ENCODE measurements at places on chromosomes 13 and 19.

GRCh38 chr13:103188713-103189326, 122.6 kb upstream of the SLC10A2 start:
- no peak for DNase-seq

DNA sequence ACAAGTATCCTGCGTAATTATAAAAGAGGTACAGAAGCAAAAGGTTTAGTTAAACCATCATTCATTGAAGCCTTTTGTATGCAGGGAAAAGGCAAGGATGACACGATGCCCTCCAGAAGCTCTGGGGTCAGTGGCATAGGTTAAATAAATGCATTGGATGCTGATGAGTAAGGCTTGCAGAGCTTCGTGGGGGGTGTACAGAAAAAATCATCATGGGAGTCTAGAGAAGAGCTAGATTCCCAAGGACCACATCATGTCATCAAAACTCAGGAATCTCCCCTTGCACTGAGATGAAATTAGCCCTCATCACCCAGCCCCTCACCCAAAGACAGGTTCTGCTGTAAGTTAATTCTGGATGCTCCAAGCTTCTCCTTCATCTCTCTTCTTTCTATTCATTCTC, 8.3 kb downstream of the FPR1 start:
- DNase-seq: peak; percentile 18

GRCh38 chr19:55145232-55145631, 3.8 kb downstream of the TNNT1 start:
- DNase-seq: no peak

DNA sequence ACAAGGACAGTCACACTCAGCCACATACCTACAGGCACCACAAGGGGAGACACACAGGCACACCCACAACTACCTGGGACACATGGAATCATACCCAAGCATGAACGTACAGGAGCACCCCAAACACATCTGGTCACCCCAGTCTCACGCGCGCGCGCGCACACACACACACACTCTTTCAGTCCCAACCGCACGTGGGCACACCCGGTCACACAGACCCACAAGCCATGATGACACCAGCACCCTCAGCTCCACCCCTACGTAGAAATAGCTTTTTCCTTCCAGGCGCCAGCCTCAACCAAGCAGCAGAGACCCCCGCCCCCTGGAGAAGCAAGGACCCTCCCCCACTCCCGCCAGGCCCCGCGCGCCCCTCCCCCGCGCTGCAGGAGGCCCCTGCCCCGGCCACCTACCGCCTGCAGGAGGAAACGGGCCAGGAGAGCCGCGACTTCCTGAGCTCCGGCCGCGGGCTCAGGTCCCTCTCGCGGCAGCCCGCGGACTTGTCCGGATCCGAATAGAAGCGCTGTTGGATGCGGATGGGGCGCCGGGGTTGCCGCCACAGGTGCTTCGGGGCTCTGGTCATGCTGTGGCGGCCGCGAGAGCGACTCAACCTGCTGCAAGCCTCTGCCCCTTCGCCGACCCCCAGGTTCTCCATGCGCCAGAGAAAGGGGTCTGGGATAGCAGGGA, 6.4 kb upstream of the PDE4C start:
- DNase-seq: no peak

DNA sequence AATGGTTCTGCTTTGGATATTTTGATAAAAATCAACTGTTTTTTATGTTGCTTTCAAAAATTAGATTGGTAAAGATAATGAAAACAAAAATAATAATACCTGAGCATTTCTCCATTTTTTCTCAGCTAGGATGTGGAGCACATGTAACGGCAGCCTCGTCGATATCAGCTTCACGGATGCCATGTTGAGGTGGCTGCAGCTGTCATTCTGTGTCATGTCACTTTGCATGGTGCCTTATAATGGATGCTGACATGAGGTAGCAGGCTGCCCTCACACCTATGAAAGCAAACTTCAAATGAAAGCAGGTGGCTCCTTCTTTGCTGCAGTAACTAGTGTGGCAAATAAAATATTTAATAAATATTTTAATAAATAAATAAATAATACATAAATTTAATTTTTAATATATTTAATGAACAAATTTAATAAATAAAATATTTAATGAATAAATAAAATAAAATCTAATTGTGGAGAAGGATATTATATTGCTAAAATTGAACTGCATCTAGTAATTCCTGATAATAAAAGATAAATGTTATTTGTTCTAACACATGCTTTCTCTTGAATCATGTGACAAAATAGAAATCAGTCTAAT, 955.7 kb upstream of the SLC10A2 start:
- no peak for DNase-seq

- DNase-seq: no peak
Measured at GRCh38 chr13:30802501-30802900, 67.2 kb downstream of the ALOX5AP start.

GRCh38 chr19:2337329-2337707, 8.8 kb downstream of the SPPL2B start:
- DNase-seq: no peak

GRCh38 chr13:110126391-110126961, 180.5 kb downstream of the COL4A1 start:
- no peak for DNase-seq

DNA sequence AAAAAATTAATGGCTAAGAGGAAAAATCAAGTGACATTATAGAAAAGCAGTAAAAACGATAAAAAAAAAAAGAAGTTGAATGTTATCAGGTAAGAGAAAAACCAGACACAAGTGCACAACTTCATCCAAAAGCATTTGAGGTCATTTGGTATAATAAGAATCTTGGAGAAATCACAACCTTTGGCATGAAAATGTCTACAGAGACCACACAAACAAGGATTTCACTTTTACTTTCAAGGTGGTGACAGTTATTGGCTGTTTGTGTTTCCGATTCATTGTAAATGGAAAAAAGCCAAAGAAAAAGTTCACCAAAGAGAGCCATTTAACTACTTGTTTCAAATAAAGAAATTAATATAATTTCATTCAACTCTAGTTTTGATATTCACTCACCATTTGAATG, 1193.5 kb downstream of the PCDH9 start:
- DNase-seq: no peak

GRCh38 chr19:17063428-17063827, 11.8 kb downstream of the HAUS8 start:
- DNase-seq: no peak

GRCh38 chr19:55641426-55642152, 787 bp downstream of the ZNF580 start:
- no peak for DNase-seq

- DNase-seq: no peak
Measured at GRCh38 chr13:35704331-35704730, 227.8 kb upstream of the MAB21L1 start.

- DNase-seq: no peak
Measured at GRCh38 chr19:18626906-18627305, 9.9 kb upstream of the KLHL26 start.

- no peak for DNase-seq
Measured at GRCh38 chr13:25489238-25489637, 117.5 kb downstream of the ATP8A2 start.

- no peak for DNase-seq
Measured at GRCh38 chr13:111171629-111172028, 56.5 kb downstream of the ARHGEF7 start.

DNA sequence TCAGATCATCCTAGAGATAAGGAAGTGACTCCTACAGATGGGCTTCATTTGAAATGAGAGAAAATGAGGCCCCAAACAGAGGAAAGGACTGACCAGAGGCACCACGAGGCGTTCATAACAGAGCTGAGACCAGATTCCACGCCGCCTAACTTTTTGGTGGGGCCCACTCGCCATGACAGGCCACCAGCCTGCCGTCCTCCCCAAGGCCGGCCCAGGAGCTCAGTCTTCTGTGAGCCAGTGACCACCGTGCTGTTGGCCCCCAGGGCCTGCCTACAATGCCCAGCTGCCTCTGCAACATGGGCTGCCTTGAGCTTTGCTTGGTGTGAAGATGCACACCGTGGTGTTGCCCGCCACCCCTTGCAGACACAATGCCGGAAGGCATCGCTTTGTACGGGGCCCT, 40.5 kb downstream of the TSHZ3 start:
- no peak for DNase-seq

DNA sequence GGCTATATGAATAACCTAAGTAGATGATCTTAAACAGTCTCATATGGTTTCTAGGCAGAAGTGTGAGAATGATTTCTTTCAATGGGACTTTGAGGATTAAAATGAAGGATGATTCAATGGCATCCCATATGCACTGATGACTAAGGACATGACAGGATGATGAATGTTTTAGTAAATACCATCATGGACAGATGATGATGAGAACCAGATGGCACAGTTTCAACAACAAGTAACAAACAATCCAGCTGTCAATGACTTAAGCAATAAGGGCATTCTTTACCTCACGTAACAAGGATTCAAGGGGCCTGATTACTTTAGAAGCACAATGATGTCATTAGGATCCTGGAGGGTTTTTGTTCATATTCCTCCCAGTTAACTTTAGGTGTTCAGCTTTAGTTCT, 2678.4 kb downstream of the PCDH9 start:
- DNase-seq: peak; percentile 7

- DNase-seq: peak; percentile 32
Measured at GRCh38 chr13:32264407-32264806, 50.8 kb downstream of the ZAR1L start.

GRCh38 chr19:30131722-30132291, 189.8 kb downstream of the URI1 start:
- DNase-seq: no peak

- no peak for DNase-seq
Measured at GRCh38 chr19:2194513-2195078, 30.9 kb downstream of the DOT1L start.

DNA sequence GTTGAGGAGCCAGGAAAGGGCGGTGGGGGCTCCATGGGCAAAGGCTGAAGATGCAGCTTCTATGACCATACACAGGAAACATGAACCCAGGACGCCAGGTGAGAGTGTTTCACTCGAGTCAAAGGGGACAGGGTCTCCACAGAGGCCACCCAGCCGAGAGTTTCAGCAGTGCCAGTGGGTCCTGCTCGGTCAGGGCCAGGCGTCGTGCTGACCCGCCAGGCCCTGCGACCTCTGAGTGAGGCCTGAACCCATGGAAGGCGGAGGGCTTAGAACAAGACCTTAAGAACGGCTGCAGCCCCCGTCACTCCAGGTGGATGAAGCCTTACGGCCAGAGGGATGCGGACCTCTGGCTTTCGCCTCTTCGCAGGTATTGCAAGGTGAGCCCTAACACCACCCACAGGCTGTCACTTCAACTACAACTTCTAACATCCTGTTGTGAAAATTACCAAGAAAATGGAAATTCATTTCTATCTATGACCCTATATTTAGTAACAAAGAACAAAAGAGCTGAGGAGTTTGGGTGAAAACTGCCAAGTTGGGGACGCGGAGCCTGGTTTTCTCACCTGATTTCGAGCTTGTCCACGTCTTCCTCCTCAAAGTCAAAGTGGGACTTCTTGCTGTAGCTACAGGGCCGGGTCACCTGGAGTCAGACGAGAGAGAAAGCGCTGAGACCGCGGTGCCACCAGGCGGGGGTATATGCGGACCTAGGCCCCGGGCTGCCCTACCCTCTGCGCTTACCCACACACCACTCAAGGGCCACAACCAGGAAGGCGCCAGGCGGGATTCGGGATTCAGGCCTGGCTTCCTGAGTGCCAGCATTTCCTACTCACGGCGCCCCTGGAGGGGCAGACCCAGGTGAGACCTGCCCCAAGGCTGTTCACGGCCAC, 50.1 kb upstream of the C13orf46 start:
- no peak for DNase-seq

GRCh38 chr19:5588441-5588840, 20.7 kb upstream of the TINCR start:
- DNase-seq: no peak

GRCh38 chr13:93603043-93603442, 376.4 kb downstream of the GPC6 start:
- no peak for DNase-seq

- DNase-seq: no peak
Measured at GRCh38 chr13:90751026-90751425, 596.5 kb upstream of the MIR17HG start.

- no peak for DNase-seq
Measured at GRCh38 chr13:45142440-45143345, 22.4 kb downstream of the GTF2F2 start.

DNA sequence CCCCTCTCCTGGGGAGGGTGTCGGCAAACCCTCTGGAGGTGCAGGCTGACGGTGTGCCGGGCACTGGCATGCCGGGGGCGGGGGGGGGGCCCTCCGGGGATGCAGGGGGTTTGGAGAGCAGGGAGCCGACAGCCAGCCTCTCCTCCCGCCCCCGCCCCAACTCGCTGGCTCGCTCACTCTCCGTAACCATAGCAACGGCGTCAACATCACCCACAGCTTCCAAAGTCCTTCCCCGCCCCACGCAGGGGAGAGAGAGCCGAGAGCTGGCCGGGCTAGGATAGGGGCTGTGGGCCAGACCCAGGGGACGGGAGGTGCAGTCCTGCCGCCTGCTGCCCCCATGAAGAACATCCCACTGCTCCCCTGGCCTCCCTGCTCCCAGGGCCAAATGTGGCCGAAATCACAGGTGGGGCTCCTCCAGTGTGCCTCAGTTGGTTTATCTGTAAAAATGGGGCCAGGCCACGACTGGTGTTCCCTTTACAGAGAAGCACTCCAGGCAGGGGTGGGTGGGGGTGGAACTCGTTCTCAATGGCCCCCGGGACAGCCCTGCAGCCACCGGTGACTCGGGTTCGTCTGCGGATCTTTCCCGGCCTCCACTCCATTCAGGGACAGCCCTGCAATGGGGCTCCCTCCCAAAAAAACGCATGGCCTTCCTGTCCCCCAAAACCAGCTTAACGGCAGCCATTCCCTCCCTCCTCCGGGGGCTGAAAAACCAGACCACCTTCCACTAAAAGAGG, 3.2 kb downstream of the KLF16 start:
- no peak for DNase-seq

GRCh38 chr19:5345895-5346386, 5.3 kb upstream of the PTPRS start:
- peak; percentile 21 for DNase-seq

DNA sequence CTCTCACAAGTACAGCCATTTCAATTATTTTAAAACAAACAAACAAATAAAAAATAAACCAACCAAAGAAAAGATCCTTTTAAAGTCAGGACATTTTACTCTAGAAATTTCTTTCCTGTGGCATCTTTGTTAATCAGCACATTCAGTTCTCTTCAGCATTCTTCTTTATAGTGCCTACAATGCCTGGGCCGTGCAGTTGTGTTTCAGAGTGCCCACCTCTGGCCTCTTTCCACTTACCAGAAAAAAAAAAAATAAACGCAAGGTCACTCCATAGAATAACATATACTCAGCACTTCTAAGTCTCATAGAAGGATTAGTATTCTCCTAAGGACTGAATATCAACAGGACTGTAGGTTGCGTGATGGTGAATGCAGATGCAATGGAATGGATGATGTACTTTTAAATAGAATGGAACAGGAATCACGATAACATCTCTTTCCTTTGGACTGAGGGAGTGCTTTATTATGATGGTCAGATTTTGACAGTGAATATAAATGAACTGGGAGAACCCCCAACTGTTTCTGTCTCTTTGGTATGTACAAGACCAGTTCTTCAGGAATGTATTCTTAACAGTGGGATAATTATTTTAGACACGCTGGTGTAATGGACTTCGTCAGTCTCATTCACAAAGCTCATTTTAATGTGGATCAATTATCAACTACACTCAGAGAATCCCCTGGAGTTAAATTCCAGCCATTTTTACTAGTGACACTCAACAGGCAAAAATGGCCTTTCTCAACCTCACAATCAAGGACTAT, 125.0 kb upstream of the NBEA start:
- DNase-seq: no peak

- no peak for DNase-seq
Measured at GRCh38 chr19:37845932-37846331, 60.5 kb downstream of the WDR87 start.
